RKO (cell line): ENCODE measurements at places on chromosomes 4 and X.

DNA sequence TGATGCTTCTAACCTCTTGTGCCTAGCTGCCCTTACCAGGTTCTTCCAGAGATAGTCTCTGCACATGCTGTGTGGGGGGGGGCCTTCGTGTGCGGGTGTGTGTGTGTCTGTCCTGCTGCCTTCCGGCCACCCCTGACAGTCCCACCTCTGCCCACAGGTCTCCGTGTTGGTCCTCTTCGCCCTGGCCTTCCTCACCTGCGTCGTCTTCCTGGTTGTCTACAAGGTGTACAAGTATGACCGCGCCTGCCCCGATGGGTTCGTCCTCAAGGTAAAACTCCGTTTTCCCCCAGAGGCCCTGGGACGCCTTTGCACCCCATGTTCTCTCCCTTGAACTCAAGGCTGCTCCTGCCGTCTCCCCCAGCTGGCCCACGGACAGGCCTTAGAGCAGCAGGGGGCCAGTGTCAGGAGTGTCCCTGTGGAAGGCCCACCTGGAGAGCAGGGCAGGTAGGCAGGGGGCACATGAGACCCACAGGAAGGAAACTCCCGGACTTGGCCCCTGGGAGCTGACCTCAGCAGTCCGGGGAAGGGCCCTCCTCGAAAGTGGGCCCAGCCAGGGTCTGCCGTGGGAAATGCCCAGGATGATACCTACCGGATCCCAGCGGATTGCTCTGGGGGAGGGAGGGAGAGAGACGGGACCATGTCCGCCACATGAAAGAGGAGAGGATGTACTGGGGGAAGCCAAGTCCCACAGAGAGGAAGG is 22.7 kb downstream of the NSG1 start:
- no peak for DNase-seq

DNA sequence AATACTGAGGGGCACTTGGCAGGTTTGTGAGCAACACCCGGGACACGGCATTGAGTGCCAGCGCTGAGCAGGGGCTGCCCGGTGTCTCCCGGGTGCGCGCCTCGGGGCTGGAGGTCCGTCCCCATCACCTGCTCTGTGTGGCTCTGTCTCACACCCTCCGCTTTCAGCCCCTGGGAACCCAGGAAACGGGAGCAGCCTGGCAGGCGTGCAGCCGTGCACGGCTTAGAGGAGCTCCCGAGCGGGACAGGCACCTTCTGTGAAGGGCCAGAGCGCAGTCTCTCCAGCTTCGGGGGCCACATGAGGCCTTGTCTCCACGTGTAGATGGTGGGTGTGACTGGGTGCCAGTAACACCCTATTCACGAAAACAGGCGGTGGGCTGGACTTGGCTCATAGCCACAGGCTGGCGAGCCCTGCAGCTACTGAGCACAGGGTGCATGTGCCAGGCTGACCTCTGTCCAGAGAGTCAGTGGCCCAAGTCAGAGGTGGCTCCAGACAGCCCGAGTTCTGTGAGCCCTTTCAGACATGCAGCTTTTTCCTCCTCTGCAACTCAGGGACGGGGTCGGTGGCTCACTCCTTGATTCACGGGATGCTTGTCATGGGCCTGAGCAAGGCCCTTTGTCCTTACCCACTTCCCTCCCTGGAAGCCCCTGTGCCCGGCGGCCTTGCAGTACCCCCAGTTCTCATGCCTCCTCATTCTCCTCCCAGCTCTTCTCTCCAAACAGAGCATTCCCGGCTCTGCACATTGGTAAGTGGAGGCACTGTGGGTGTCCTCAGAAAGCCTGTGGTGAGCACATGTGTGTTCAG is 23.5 kb downstream of the UVSSA start:
- DNase-seq = no peak

DNA sequence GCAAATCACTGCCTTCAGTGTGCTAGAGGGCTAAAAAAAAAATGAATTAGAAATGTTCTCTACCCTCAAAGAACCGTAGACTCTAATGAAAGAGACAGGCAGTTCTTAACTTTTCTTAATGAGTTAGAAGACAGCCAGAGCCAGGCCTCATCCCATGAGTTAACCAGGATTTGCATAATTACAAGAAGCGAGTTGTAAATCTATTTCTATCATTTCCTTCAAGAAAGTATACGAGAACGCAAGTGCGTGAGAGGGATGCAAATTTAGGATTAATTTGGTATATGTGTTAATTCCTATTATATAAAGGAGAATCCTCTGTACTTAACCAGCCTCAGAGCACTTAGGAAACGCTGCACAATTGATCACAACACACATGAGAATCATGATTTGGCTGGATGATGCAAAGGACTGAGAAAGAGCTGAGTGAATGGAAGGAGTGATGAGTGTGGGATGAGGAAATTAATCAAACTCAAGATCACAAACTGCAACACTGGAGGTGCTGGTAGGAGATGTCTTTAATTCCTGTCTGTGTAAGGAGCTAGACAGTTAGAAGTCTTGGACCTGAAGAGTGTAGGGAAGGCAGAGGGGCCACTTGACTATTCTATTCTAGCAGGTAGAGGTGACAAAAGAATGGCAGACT is 157.2 kb downstream of the ATP10D start:
- no peak for DNase-seq

DNA sequence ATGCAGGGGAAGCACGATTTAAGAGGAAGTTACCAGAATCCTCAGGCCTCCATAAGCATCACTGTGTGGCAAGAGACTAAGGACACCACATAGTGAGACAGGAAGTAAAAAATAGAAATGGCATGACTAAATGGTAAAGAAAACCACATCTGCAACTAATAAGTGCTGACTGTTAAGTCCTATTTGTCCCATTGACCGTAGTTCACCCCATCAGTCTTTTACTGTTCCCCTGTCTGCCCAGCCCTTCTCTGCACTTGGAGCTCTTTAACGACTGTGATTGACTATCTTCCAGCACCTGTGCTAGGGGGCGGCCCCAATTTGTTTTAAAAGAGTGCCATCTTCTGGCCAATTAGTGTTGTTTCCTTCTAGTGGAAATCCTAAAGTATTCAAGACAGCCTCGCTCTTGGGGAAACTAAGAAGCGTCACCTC is 94.2 kb downstream of the MAOA start:
- peak; percentile 78 for DNase-seq

GRCh38 chrX:12767856-12768255 is 23.4 kb upstream of the PRPS2 start:
- no peak for DNase-seq

- no peak for DNase-seq
These were observed 84.1 kb downstream of the CLCN4 start for GRCh38 chrX:10240918-10241317.

- DNase-seq = no peak
These were observed 841.3 kb downstream of the PDHA2 start for GRCh38 chr4:96681218-96681617.

DNA sequence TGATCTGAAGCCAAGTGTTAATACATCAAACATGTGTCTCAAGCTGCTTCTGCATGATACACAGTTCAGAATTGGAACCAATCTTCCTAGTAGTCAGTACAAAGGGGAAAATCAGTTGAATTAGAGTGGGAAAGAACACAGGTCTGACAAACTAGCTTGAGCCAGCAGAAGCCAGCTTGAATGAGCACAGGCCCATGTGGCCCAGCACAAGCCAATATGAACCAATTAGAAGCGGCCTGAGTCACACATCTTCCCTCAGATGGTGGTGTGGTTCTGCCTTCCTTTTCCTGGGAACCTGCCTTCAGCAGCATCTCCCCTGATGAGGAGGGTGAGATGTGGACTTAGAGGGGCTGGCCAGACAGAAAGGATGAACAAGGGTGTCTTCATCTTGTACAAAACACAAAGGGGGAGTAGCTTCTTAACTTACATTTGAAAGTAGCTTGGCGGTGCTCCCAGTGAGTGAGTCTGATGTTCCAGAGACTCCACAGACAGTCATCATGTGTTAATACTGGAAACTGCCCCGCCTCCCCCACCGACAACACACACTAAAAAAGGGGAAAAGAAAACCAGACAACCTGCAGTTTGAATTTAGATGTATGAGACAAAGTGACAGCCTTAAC is 72.0 kb downstream of the FRMPD4 start:
- peak; percentile 30 for DNase-seq
